Vagina (tissue), 2 donors: ENCODE measurements at places on chromosomes 13 and 19. TPM values are rescaled to one million over a fixed set of nuclear protein-coding genes. Genes with fewer than 3 reads are reported as not detected.

Gene CCDC122
- total RNA-seq, result 4.9 TPM

Gene CD79A
- not detected for total RNA-seq

Gene ZFP14
- 4.2 TPM for total RNA-seq

Gene FCER2
- not detected for total RNA-seq

Gene F10
- total RNA-seq, result 16.7 TPM

Gene CLEC4M
- not detected for total RNA-seq

Gene TYROBP
- total RNA-seq, result 68.5 TPM

Gene S1PR4
- not detected for total RNA-seq

Gene TLE6
- 10.6 TPM for total RNA-seq

Gene KIR2DL3
- total RNA-seq, result not detected

Gene FUT3
- 20.9 TPM for total RNA-seq

Gene KIR2DL1
- not detected for total RNA-seq

Gene BORA
- total RNA-seq, result 1.7 TPM

Gene ALOX5AP
- 33.6 TPM for total RNA-seq

Gene RGL3
- total RNA-seq, result 19.6 TPM

Gene CALR
- 303 TPM for total RNA-seq

Gene SIGLEC10
- 3.7 TPM for total RNA-seq

Gene RCBTB1
- 10.1 TPM for total RNA-seq

Gene ZNF491
- total RNA-seq, result 5.2 TPM

Gene PODNL1
- 5.2 TPM for total RNA-seq

Gene SCAF1
- 20.4 TPM for total RNA-seq

Gene RFPL4AL1
- total RNA-seq, result not detected

Gene LRRC25
- 3.9 TPM for total RNA-seq

Gene ZNF763
- total RNA-seq, result 2.9 TPM

Gene PGLYRP1
- total RNA-seq, result not detected

Gene TBXA2R
- total RNA-seq, result 1.7 TPM

Gene ZNF99
- not detected for total RNA-seq

Gene ACTMAP
- 2.2 TPM for total RNA-seq

Gene APC2
- 1.2 TPM for total RNA-seq

Gene TMEM145
- not detected for total RNA-seq

Gene PRR19
- not detected for total RNA-seq

Gene KLF16
- total RNA-seq, result 7.6 TPM

Gene SRRM5
- total RNA-seq, result 0.98 TPM

Gene NCAN
- total RNA-seq, result not detected

Gene ADGRE2
- total RNA-seq, result 4.9 TPM

Gene CACNA1A
- 8.6 TPM for total RNA-seq

Gene CALR3
- total RNA-seq, result not detected

Gene STOML3
- not detected for total RNA-seq

Gene PEAK3
- 2.0 TPM for total RNA-seq

Gene COL4A2
- total RNA-seq, result 180 TPM

Gene ZNF155
- 8.3 TPM for total RNA-seq

Gene RGCC
- total RNA-seq, result 212 TPM

Gene ZNF497
- total RNA-seq, result 3.4 TPM

Gene ZNF486
- total RNA-seq, result 4.2 TPM

Gene HAUS8
- total RNA-seq, result 4.7 TPM

Gene CYP4F3
- total RNA-seq, result 29.7 TPM

Gene RFXAP
- total RNA-seq, result 7.4 TPM
